ENCODE measurements at places on chromosomes 4 and X.

GRCh38 chr4:164023214-164023613 lies 528.7 kb downstream of the TMA16 start:
- DNase-seq, result no peak

DNA sequence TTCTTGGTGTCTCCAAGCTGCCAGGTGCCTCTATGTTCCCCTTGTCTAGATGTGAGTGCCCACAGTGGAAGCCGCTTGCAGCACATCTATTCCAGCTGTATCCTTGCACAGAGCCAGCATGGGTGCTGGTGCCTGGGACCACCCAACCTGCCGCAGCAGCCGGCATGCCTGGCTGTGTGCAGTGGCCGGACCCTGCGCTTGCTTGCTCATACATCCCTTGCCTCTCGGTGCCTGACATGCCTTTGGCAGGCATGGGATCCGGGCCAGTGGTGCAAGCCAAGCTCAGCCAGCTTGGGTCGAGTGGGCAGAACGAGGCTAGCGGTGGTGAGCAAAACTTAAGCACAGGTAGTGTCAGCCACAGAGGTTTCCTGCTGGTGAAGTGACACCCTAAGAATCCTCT lies 355.1 kb downstream of the TLL1 start:
- DNase-seq, result no peak

- no peak for DNase-seq
Measured at GRCh38 chrX:47585273-47585672, 3.0 kb downstream of the TIMP1 start.

GRCh38 chrX:53940180-53940579 lies 104.1 kb downstream of the PHF8 start:
- DNase-seq, result no peak

- DNase-seq, result no peak
Measured at GRCh38 chr4:175703956-175704600, 108.0 kb downstream of the GPM6A start.

GRCh38 chr4:122826553-122827257 lies at the start of gene FGF2:
Gene FGF2, plus strand, starts transcription at chr4:122826831. Its CDS starts 344 bp downstream, at chr4:122827175.
- peak; percentile 83 for DNase-seq

GRCh38 chrX:46407036-46407752 lies 138.0 kb downstream of the ZNF674 start:
- no peak for DNase-seq

DNA sequence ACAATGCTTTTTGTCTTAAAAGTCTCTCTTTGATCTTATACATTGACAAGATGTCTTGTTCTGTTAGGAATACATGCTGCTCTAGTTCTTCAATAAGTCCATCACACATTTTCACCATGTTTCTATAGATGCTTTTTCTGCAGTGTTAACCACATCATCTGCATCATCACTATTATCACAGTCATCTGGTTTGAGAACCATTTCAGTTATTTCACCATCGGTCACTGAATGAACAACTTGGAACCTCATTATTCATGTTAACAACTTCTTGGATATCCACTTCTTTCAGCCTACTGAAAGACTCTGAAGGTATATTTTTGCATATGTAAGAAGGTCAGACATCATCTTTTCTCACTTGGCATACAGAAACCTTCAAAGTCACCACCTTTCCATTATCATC lies 975.2 kb downstream of the STIM2 start:
- no peak for DNase-seq

DNA sequence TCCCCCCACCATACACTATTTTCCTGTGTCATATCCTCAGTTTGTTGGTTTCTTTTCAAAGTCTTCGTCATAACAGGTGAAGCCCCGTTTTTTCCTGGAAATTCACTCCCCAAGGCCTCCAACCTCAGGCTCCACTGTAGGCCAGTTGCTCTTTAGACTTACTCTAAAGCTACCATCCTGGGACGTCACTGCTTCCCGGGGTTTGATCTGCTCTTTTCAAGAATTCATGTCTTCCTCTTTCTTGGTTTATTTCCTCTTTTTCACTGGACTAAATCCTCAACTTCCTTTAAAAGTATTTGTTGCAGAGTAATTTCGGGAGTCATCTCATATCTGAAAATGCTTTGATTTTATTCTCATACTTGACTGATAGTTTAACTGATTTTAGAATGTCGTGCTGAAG lies 6.5 kb upstream of the SERTM2 start:
- no peak for DNase-seq

- no peak for DNase-seq
Measured at GRCh38 chr4:88353324-88353723, 25.3 kb upstream of the HERC6 start.

DNA sequence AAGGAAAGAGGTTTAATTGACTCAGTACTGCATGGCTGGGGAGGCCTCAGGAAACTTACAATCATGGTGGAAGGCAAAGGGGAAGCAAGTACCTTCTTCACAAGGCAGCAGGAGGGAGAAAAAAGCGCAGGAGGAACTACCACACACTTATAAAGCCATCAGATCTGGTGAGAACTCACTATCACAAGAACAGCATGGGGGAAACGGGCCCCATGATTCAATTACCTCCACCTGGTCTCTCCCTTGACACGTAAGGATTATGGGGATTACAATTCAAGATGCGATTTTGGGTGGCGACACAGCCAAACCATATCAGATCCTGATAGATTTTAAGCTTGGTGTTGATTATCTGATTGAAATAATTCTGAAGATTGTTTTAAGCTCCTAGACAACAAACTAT lies 218.7 kb downstream of the CBR4 start:
- DNase-seq, result no peak

DNA sequence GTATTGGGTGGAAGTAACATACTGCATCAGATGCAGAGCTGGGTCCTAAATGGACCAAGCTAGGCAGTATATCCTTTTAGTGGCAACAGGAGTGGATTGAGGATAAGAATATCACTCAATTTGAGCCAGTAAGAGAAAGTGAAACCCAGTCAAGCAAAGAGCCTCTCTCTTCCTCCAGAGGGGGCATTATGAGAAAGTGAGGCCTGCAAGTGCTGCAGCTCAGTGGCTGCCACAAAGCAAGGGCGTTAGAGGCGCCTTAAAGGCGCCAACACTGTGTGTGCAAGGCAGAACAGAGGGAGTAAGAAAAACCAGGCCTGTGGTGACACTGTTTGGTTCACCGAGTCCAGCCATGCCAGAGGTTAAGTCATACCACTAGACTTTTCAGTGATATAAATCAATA lies 17.5 kb downstream of the STX18 start:
- DNase-seq, result no peak

DNA sequence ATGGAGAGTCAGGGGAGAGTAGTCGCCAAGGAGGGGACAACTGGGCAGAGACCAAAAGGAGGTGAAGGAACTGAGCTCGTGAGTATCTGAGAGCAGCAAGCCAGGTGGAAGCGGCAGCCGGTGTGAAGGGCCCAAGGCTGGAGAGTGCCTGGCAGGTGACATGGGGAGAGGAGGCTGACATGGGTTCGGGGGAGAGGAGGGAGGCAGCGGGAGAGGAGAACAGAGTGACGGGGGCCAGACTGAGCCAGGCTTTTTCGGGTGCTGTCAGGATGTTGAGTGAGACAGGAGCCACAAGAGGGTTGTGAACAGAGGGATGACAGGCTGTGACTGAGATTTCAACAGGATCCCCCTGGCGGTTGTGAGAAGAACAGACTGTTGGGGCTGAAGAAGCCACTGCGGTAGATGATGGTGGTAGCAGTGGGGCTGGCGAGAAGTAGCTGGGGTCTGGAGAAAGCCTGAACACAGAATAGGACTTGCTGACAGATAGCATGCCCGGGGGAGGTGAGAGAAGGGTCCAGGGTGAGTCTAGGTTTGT lies 5.7 kb downstream of the ELK1 start:
- DNase-seq, result no peak

DNA sequence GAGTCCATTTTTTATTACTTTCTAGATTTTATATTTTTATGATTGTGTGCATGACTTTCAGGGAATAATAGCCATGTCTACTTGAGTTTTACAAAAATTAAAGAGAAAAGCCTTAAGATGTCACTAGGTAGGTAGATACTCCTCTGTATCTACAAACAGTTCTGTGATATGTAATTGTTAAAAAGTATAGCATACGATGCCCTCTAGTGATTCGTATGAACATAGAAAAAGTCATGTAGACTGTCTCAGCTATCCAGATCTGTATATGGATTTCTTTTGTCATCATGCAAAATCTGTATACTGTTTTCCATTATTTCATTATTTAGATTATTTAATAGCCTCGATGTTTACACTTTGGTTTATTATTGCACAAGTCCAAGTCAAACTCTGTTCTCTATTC lies 856.6 kb downstream of the CENPC start:
- no peak for DNase-seq

DNA sequence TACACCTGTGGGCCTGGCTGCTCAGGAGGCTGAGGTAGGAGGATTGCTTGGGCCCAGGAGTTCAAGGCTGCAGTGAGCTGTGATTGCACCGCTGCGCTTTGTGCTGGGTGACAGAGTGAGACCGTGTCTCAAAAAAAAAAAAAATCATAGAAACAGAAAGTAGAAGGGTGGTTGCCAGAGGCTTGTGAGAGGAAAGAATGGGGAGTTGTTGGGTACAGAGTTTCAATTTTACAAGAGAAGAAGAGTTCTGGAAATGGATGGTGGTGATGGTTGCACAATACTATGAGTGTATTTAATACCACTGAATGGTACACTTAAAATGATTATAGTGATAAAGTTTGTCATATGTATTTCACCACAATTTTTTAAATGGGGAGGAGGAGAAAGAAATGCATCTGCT lies 10.2 kb upstream of the GLOD5 start:
- no peak for DNase-seq

DNA sequence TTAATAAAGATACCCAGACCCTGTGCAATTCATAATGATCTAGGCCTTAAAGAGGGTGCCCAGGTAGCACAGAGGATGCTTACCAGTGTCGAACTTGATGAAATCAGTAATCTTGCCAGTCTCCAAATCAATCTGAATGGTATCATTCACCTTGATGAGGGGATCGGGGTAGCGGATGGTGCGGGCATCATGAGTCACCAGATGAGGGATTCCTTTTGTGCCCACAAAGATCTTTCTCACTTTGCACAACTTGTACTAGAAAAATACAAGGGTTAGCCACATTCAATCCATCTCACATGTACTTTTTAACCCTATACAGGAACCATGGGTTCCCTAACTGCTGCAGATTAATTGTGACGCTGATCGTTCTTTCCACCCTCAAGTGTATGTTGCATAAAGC lies 3.3 kb downstream of the RPS4X start:
- DNase-seq, result no peak

- DNase-seq, result no peak
Measured at GRCh38 chr4:22500831-22501714, 14.8 kb downstream of the ADGRA3 start.

- no peak for DNase-seq
Measured at GRCh38 chr4:81919810-81920209, 448.1 kb upstream of the RASGEF1B start.

- DNase-seq, result no peak
Measured at GRCh38 chrX:152904151-152905080, 6.5 kb downstream of the ZNF185 start.

- DNase-seq, result no peak
Measured at GRCh38 chr4:140005699-140006098, 148.3 kb downstream of the MAML3 start.

DNA sequence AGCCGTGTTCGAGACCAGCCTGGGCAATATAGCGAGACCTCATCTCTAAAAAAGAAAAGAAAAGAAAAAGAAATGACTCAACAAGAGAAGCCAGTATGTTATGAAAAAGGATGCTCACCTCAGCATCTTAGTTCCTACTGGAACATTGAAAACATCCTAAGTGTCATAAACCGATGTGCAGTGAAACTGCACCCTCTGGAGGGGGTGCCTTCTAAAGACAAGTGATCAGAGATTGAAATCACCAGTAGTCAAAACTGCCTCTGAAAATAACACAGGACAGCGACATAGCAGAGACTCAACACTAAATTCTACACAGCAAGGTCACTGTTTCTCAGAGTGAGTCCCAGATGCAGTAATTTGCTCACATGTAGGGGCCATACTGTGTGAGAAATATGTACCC lies 28.0 kb upstream of the ATP6AP2 start:
- DNase-seq, result no peak

DNA sequence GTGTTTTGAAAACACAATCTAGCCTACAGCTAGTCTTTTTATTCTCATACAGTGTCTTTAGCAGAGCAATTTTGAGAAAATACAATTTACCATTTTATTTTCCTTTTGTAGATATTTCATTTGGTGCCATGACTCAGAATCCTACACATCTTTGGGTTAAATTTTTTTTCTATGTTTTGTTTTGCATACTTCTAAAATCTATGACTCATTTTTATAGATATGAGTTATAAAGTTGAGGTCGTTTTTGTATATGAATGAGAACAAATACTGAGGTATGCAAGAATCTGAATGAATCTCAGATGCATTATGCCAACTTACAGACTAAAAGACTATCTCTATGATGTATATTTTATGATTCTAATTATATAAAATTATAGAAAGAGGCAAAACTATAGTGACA lies 206.5 kb upstream of the ANXA10 start:
- no peak for DNase-seq

GRCh38 chrX:43836435-43837184 lies 45.6 kb downstream of the MAOB start:
- DNase-seq, result peak; percentile 6

DNA sequence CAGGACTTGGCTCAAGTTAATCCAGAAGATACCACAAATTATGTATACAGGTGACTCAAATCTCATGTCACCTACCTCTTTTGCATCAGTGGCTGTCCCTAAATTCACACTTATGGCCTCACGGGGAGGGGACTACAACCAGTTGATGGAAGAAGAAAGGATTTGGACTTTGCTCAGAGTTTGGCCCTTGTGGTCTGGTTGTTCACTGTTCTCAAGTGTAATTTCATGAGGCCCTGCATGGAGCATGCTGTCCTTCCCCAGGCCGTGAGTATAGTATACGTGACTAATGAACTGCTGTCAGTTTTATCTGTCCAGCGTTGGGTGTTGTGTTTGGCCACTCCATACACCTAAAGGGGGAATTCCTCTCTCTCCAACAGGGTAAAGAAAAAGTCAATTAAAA lies 27.5 kb upstream of the LSM6 start:
- no peak for DNase-seq

DNA sequence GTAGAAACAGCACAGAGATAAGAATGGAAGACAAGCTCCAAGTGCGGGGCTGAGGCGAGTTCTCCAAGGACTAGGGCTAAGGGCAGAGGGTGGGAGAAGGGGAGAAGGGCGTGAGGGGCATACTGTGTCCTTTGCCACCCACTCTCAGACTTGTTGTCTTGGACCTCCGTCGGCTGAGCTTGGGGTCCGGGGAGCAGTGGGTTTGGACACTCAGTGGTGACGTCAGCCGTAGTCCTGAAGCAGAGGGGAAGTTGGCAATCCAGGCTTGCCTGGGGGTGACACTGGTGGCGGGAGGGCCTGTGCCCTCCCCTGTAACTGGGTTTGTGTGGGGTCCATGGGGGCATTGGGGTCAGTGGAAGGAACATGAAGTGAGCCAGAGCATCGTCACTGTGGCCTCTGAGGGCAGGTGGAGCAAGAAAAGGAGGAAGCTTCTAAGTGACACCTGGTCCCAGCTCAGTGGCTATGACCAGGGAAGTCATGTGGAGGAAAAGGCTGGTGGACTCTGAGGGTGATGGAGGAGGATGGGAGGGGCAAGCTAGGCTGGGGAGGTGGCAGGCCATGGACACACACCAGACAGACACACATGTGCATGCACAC lies 17.6 kb downstream of the CD99 start:
- no peak for DNase-seq

All from right lung (tissue), 10 donors.